ENCODE measurements at places on chromosomes 3 and 15.

- no peak for DNase-seq
Measured at GRCh38 chr3:112685956-112686799, 45.2 kb upstream of the CCDC80 start.

DNA sequence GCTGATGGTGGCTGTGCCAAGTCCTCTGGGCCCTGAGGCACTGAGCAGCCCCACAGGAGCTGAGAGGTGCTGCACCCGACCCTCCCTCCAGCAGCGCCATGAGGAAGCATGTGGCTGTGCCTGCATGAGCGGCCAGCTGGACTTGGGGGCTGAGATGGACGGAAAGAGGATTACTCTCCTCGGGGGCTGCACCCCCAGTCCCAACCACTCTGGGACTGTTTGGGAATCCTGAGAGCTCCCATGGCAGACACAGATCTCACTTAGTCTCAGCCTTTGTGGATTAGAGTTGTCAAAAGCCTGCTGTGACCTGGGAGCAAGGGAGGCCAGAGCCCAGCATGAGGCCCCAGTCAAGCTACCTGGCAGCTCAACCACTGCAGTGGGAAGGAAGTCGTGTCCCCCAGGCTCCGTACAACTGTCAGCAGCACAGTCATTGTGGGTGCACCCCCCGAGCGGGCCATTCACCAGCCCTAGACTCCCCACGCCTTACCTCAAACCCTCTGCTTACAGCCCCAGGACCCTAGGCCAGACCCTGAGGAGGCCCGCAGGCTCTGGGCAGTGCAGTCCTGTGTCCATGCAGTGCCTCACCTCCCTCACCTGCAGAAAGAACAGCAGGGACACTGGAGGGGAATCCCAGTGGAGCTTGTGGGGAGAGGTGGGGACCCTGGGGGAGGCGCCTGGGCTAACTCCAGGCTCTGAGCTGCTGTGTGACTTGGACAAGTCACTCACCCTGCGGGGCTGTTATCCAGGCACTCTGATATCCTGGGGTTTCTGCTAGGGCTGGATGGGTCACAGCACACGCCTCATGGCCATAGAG lies 17.1 kb downstream of the PRR23E start:
- no peak for DNase-seq

GRCh38 chr3:182438398-182438797 lies 354.9 kb upstream of the ATP11B start:
- no peak for DNase-seq

GRCh38 chr3:151169262-151169947 lies 33.6 kb downstream of the GPR171 start:
- no peak for DNase-seq

- no peak for DNase-seq
Measured at GRCh38 chr3:181791056-181791955, 79.6 kb downstream of the SOX2 start.

DNA sequence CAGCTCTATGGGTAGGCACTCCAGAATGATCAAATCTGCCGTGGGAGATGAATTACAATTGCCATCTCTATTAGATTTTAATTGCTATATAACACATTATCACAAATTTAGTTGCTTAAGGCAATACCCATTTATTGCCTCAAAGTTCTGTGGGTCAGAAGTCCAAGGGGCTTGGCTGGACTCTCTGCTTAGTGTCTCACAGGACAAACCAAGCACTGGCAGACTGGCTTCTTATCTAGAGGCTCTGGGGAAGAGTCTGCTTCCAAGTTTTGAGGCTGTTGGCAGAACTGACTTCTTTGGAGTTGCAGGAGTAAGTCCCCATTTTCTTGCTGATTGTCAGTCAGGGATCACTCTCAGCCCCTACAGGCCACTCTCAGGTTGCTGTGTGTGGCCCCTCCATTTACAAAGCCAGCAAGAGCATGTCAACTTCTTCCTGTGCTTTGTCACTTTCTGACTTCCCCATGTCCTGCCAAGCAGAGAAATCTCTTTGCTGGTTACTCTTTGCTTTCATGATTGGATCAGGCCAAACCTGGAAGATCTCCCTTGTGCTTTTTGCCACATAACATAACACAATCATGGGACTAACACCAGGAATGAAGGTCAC lies 93.5 kb upstream of the PRICKLE2 start:
- no peak for DNase-seq

GRCh38 chr3:41167722-41168497 lies 31.4 kb upstream of the CTNNB1 start:
- no peak for DNase-seq

GRCh38 chr15:70324001-70324974 lies 226.6 kb upstream of the TLE3 start:
- no peak for DNase-seq

DNA sequence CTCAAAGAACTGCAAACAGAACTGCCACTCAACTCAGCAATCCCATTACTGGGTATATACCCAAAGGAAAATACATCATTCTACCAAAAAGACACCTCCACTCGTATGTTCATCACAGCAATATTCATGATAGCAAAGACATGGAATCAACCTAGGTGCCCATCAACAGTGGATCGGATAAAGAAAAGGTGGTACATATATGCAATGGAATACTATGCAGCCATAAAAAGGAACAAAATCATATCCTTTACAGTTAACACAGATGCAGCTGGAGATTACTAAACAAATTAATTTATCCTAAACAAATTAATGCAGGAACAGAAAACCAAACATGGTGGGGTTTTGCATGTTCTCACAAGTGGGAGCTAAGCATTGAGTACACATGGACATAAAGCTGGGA lies 27.3 kb downstream of the MGLL start:
- no peak for DNase-seq

- no peak for DNase-seq
Measured at GRCh38 chr15:69288531-69289341, 10.0 kb upstream of the PAQR5 start.

GRCh38 chr15:92051716-92052115 lies 198.2 kb downstream of the SLCO3A1 start:
- DNase-seq = no peak

GRCh38 chr3:72739531-72740466 lies 108.4 kb downstream of the SHQ1 start:
- no peak for DNase-seq

DNA sequence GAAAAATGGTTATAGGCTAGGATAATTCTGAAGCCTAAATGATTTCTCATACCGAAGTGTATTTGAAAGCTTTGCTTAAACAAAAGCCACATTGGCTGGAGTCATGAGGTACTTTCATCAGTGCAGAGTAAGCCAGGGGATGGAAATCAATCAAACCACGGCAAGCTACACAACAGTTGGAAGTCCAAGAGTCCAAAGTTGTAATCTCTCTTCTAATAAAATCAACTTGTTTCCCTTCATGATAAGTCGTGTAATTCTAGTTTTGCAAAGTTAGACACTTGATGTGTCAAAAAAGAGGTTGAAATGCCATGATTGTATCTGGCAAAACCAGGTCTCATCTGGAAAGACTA lies 250.5 kb upstream of the VEPH1 start:
- no peak for DNase-seq

- DNase-seq = no peak
Measured at GRCh38 chr3:104359546-104359945, 1007.2 kb upstream of the ALCAM start.

DNA sequence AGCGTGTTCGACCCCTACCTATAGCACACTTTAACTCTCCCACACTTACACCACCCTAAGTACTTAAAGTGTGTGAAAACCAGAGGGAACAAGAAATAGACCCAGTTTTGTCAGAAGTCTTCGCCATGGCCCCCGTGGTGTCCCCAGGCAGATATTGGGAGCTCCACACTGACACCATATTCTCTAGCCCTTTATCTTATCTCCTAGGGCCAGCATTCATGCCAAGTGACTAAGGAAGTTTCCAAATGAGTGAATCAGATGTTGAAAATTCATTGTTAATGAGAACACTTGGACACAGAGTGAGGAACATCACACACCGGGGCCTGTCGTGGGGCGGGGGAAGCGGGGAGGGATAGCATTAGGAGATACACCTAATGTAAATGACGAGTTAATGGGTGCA lies 31.8 kb downstream of the P3H2 start:
- no peak for DNase-seq

GRCh38 chr15:68298882-68299381 lies 21.4 kb downstream of the FEM1B start:
- no peak for DNase-seq

- no peak for DNase-seq
Measured at GRCh38 chr15:31329640-31330010, 3.0 kb downstream of the KLF13 start.

GRCh38 chr3:274927-275326 lies 78.4 kb downstream of the CHL1 start:
- DNase-seq = no peak

DNA sequence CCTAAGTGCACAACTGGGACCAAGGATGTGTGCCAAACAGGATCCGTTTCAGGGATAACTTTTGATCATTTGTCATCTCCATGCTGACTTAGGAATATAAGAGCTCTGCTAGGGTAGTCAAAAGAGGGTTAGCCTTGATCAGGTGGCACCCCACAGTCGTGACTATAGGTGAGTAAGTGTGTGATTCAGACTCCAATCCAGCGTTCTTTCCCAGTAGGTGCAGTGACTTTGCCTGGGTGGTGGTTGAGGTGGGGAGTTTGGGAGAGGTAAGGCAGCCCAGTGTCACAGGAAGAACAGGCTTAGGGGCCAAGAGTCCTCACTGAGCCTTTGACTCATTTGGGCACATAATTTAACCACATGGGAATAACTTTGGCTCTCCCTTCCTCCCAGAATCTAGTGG lies 51.0 kb downstream of the CHDH start:
- DNase-seq = no peak

GRCh38 chr15:71153823-71154524 lies 38.7 kb downstream of the THSD4 start:
- DNase-seq = no peak

Data from HuH-7.5 (cell line).